Activated CD8-positive, alpha-beta memory T cell treated with anti-CD3 and anti-CD28 coated beads for 1 hour (primary cell): ENCODE measurements at places on chromosomes 1 and 21.

DNA sequence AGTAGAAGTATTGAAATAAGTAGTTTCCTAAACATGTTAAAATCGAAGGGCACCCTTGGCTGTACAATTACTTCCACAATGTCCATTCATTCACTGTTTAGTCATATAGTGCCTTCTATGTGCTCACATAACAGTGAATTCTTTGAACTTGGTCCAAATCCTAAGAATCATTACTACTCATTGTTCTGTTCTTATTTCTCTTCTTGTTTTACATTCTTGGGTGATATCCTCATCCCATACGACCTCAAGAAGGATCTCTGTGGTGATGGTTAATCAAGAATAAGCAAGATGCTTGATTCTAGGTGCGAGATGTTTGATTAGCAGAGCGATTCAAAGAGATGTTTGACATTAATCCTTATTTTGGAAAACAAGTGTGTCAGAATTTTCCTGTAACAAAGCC lies 667.4 kb upstream of the ZP4 start:
- no peak for DNase-seq

DNA sequence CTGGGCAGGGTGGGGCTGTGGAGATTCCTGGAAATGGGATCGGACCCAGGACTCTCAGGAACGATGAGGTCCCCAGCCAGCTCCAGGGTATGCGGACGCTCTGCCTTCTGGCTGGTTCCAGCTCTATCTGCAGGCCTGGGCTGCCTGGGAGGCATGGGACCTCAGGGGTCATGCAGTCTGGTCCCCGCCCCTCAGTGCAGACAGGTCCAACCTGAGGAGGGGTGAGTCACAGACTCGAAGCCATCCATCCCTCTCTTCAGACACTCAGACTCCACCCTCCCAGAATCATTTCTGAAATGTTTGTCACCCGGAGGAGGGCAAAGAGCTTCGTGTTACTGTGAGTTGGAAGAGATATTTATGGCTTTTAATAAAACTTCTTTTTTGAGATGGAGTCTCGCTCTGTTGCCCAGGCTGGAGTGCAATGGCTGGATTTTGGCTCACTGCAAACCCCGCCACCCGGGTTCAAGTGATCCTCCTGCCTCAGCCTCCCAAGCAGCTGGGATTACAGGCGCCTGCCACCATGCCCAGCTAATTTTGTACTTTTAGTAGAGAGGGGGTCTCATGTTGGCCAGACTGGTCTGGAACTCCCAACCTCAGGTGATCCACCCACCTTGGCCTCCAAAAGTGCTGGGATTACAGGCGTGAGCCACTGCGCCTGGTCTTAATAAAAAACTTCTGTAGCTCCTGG lies 5.9 kb upstream of the MYOM3 start:
- DNase-seq: no peak

DNA sequence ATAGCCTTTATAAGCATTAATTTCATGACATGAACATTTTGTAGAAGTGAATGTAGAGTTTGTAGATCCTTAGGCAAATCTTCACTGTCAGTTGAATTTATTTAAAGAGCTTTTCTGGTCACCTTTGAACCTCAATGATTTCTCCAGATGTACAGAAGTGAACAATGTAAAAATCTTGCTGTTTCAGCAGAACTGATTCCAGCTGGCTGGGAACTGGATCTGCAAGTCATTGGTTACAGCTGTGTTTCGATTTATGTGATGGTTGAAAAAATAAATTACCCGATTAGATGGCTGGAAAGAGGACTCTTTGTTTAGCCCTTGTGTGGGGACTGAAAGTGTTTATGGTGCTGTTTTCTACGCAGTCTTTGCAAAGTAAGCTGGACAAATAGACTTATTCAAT lies 849.8 kb downstream of the USP25 start:
- DNase-seq: no peak

- DNase-seq: no peak
Observed at GRCh38 chr1:36513676-36514473, 31.2 kb upstream of the CSF3R start.

DNA sequence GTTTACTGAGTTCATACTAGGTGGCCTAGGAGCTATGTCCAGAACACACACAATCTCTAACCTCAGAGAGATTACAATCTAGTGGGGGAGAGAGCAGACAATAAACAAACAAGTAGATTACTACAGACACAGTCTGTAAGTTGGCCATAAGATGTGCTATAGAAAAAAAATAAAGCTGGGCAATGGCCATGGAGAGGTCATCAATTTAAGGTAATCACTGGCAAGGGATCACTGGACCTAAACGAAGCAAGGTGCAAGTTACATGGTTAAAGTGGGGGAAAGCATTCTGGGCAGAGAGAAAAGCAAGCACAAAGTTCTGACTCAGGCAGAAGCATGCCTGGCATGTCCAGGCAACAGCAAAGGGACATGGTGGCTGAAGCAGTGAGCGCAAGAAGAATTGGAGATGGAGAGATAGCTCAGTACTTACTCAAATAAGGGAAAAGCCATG lies 147.0 kb downstream of the RERE start:
- no peak for DNase-seq

DNA sequence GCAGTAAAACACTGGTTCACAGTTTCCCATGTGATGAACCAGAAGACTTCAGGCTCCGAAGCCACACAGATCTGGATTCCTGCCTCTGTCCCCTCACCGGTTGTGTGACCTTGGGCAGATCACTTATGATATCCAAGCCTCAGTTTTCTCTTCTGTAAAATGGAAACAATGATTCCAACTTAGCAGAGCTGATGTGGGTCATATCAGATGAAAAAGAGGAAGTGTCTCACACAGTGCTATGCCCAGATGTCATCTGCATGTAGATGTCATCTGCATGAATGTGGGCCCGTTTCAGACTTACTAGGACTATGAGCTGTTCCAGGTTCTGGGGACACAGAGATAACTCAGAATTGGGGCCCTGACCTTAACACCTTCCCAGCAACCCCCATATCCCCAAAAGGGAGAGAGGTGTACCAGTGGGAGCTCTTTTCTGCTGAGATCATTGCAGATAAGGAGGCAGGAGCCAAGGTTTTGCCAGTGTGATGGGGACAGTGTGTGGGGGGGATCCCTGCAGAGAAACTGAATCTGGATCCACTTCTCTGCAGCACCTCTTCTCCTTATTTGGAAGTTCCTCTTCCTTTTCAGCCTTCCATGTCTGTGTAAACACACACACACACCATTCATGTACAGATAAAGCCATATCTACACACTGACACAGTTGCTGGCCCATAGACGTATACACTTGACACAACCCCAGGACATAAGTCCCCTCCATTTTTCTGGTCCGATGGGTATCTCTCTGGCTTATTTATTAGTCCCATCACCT lies 5.0 kb upstream of the ADGRB2 start:
- DNase-seq: no peak

DNA sequence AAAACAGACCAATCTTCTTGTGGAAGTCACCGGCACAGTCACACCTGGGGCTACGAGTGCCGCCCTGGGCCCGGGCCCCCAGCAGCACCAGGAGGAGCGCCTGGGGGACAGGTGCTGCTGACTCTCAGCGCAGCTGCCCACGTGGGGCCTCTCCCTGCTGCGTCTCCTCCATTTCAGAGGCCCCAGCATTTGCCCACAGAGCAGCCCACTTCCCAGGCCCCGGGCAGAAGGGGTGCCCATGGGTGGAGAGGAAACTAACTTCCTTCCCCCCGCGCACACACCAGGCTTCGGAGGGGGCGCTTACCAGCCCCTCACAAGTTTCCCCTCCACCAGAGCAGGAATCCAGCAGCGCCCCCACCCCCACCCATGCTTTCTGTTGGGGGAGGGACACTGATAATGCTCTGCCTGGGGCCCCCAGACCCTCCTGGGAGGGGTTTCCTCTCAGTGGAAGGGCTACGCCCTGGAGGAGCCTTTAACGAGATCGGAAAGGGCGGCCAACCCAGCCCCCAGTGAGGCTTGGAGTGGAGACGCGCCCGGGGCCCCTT lies 440 bp downstream of the TNFRSF25 start:
- DNase-seq: no peak

- no peak for DNase-seq
Observed at GRCh38 chr1:2573250-2573920, 13.2 kb upstream of the PRXL2B start.

GRCh38 chr1:227417756-227418480 lies 99.6 kb upstream of the CDC42BPA start:
- no peak for DNase-seq

- no peak for DNase-seq
Observed at GRCh38 chr1:76786222-76786621, 81.1 kb upstream of the ST6GALNAC5 start.

- DNase-seq: no peak
Observed at GRCh38 chr1:12047120-12047876, 15.8 kb upstream of the TNFRSF8 start.

- no peak for DNase-seq
Observed at GRCh38 chr1:226776975-226777374, 37.9 kb upstream of the ITPKB start.

DNA sequence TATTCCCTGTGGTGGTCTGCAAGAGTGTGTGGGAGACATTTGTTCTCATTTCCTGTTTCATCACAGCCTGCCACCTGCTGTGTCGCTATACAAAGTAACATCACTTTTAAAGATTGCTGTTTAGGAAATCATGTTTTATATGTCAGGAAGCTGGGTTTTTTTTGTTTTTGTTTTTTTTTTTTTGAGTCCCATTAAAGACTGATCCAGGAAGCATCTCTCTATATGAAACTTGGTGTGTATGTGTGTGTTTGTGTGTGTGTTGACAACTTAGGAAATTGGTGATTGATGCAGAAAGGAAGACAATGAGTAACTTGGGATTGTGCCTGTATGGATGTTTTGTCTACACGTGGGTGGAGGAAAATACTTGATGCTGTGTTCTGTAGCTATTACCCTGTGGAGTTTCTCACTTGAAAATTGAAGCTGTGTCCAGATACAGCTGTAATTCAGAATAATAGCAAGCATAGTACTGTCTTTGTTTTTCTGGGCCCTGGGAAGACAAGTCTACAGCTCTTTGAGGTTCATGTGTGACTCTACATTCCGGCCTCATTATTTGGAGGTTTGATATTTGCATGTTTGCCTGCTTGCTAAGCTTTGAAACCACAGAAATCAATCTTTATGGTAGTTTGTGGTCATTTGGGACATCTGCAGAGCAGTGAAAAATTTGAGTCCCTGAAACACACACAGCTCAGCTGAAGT lies 47.9 kb downstream of the LAMC1 start:
- DNase-seq: no peak

GRCh38 chr1:203638950-203639349 lies 12.3 kb downstream of the ATP2B4 start:
- DNase-seq: no peak

- no peak for DNase-seq
Observed at GRCh38 chr1:167490765-167491164, 27.6 kb downstream of the CD247 start.

DNA sequence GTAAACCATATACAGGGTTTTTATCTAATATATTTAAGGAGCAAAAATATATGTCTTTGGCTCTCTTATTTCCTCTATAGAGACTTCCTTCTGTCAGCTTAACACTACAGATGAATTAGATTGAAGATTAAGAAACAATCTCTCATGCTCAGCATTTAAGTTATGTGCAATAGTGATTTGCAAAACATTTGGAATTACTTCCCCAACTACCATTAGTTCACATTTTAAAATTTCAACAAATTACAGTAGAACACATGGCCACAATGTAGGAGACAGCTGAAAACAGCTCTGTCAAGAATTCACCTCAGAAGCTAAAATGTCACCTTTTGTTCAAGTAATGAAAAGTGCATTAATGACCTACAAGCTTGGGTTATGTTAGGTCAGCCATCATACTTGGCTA lies 177.9 kb downstream of the EIF4G3 start:
- DNase-seq: no peak

GRCh38 chr1:173914366-173914871 lies 2.7 kb downstream of the SERPINC1 start:
- no peak for DNase-seq

- DNase-seq: no peak
Observed at GRCh38 chr1:212689196-212689725, 10.4 kb downstream of the BATF3 start.

DNA sequence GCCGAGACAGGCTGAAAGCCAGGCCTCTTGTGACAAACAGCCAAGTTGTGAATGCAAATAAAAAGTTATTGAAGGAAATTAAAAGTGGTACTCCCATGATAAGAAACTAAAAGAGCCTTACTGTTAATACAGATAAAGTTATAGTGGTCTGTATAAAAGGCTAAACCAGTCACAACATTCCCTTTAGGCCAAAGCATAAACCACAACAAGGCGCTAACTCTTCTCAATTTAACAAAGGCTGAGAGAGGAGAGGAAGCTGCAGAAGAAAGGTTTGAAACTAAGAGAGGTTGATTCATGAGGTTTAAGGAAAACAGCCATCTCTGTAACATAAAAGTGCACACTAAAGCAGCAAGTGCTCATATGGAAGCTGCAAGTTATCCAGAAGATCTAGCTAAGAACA lies 10.7 kb downstream of the C1orf105 start:
- DNase-seq: no peak

DNA sequence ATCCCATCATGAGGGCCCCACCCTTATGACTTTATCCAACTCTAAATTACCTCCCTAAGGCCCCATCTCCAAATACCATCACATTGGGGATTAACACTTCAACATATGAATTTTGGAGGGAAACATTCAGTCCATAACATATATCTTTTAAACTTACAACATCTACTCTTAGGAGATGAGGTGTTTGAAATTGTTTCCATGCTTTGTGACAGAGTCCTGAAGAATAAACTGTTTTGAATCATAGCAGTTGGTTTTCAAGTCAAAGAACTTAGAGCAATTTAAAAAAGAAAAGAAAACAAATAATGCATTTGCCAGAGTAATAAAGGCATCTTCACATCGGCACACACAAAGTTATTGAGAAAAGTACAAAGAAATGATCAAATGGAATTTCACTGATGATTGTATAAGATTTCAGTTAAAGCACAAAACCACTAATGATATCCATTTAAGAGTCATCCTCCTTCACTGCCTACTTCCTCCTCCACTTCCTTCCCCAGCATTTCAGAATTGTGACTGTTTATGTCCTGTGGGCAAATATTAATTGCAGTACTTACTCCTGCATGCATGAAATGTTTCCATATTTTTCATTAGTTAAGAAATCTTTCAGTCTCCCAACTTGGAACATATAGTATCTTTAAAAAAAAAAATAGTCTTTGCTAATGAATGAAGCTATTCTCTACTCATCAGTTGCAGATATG lies 202.0 kb downstream of the LRRC40 start:
- no peak for DNase-seq
